Fibroblast of gingiva (primary cell): ENCODE measurements at places on chromosomes 13 and 19.

DNA sequence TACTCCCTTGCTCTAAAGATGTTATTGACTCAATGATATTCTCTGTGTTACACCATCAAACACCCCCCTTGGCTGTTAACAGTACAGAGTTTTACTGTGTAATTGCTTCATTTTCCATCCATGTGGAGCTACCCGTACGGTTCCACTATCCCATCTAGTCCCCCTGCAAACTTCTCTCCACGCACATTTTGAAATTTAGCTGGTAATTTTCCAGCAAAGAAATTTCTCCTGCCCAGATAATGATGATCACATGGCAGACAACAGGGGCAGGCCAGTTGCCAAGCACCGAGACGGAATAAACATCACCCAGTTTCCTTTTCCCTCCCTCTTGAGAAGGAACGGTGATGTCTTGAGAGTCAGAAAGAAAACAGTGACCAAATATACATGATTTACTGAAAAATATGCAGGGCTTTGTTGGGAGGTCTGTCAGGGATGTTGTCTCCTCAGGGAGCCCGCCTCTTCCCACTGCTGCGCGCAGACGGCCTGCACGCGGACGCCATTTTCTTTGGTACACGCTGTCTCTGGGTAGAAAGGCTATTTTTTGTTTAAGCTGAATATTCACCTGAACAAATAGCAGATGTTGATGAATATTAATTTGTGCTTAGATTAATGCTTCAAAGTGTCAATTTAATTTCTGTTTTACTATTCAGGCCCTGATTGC, 109.9 kb downstream of the OLFM4 start:
- DNase-seq, result peak; percentile 4

GRCh38 chr19:51546650-51547396, 15.4 kb upstream of the SIGLEC6 start:
- no peak for DNase-seq

- no peak for DNase-seq
Measured at GRCh38 chr19:20472854-20473253, 92.7 kb downstream of the ZNF737 start.

- no peak for DNase-seq
Measured at GRCh38 chr13:91719033-91719432, 320.6 kb downstream of the GPC5 start.

- DNase-seq, result no peak
Measured at GRCh38 chr13:108853031-108853430, 223.6 kb downstream of the MYO16 start.

GRCh38 chr13:106570299-106570852, 2.4 kb upstream of the ARGLU1 start:
- peak; percentile 65 for DNase-seq
